ENCODE measurements at places on chromosomes 4 and X.

DNA sequence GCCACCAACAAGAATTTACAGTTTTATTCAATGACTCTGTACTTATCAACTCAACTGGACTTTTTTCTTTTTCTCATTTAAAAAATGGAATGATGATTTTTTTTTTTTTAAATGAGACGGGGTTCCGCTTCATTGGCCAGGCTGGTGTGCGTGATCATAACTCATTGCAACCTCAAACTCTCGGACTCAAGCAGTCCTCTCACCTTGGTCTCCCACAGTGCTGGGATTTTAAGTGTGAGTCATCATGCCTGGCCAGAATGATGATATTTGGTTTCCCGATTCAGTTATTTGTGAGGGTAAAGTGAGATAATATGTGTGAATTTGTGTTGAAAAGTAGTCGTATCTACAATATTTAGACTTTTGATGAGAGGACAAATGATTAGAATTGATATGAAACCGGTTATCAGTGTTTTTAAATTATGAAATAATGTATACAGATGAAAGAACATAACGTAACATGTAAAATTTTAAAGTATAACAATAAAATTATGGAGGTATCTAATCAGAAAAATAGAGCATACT, 66.0 kb upstream of the UNC5C start:
- no peak for DNase-seq

GRCh38 chr4:20301161-20301560, 49.5 kb downstream of the SLIT2 start:
- no peak for DNase-seq

GRCh38 chr4:112668131-112668530, 31.2 kb downstream of the LARP7 start:
- no peak for DNase-seq

DNA sequence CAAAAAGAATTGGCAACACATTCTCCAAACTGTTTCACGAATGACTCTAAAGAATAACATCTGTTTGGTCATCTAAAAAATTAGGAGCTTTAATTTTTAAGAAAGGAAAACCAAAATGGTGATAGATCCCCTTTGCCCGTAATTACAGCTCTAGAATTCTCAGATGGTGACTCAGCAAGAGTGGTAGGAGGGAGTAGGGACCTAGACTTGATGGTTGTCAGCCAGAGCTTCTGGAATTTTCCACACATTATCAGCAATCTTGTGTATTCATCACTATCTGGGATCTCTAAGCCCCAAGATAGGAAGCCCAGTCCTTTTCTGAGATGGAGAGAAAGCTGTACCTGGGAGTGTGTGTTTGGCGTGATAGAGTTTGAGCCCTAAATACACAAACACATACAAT, 103.9 kb upstream of the RAB40AL start:
- DNase-seq, result no peak

GRCh38 chrX:11209798-11210414, 83.3 kb upstream of the AMELX start:
- DNase-seq, result no peak

- DNase-seq, result no peak
Measured at GRCh38 chr4:38119668-38120385, 159.6 kb downstream of the PTTG2 start.

GRCh38 chr4:2662598-2662997, 93.5 kb downstream of the TNIP2 start:
- peak; percentile 35 for DNase-seq

GRCh38 chrX:40406330-40406859, 174.4 kb upstream of the ATP6AP2 start:
- DNase-seq, result peak; percentile 10

GRCh38 chr4:96342790-96343455, 503.0 kb downstream of the PDHA2 start:
- DNase-seq, result no peak

DNA sequence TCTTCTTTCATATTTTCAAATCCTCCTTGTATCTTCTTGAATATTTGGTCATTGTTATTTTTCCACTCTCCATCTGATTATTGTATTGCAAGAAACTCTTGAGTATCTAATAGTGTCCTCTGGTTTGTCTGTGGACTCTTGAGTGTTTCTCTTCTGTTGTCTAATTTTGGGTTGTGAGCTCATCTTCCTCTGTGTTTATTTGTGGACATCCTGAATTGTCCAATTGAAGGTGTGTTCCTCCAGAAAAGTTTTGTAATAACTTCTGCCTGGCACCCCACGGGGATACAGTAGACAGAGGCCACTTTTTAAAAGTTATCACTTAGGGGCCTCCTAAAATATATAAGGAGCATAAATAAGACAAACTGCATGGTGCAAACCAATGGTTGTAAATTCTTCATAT, 3.1 kb upstream of the CC2D2A start:
- no peak for DNase-seq

DNA sequence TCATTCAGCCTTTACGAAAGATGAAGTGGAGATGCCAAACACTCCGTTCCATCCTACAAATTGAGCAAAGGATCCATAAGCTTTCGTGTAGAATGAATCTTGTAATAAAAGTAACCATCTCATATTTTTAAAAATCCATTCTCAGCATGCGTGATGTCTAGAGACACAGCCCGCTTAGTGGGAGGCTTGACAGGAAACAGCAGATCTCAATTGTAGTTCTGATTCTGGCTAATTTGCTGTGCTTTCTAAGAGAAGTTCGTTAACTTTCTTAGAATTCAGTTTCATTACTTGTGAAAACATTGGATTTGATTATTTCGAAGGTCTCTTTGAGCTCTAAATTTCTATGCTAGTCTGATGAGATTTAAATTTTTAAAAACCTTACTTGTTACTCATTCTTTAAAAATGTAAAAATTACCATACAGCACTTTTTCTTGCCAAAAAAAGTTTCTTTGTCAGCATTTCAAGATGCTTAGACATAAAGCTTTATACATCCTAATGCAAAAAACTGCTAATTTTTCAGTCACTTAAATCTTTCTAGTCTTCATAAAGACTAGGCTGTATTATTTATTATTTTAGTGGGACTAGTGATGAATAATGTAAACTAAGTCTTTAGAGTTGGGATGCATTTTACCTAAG, 66.9 kb upstream of the NEIL3 start:
- DNase-seq, result no peak

GRCh38 chrX:8741981-8742380, 10.0 kb upstream of the ANOS1 start:
- DNase-seq, result no peak

- no peak for DNase-seq
Measured at GRCh38 chrX:15204130-15204751, 65.6 kb downstream of the ASB9 start.

- DNase-seq, result no peak
Measured at GRCh38 chrX:1516596-1517104, 20.3 kb downstream of the P2RY8 start.

GRCh38 chr4:189834616-189835015, 106.1 kb upstream of the FRG1 start:
- no peak for DNase-seq

GRCh38 chrX:40550066-40550465, 30.7 kb upstream of the ATP6AP2 start:
- DNase-seq, result peak; percentile 84

DNA sequence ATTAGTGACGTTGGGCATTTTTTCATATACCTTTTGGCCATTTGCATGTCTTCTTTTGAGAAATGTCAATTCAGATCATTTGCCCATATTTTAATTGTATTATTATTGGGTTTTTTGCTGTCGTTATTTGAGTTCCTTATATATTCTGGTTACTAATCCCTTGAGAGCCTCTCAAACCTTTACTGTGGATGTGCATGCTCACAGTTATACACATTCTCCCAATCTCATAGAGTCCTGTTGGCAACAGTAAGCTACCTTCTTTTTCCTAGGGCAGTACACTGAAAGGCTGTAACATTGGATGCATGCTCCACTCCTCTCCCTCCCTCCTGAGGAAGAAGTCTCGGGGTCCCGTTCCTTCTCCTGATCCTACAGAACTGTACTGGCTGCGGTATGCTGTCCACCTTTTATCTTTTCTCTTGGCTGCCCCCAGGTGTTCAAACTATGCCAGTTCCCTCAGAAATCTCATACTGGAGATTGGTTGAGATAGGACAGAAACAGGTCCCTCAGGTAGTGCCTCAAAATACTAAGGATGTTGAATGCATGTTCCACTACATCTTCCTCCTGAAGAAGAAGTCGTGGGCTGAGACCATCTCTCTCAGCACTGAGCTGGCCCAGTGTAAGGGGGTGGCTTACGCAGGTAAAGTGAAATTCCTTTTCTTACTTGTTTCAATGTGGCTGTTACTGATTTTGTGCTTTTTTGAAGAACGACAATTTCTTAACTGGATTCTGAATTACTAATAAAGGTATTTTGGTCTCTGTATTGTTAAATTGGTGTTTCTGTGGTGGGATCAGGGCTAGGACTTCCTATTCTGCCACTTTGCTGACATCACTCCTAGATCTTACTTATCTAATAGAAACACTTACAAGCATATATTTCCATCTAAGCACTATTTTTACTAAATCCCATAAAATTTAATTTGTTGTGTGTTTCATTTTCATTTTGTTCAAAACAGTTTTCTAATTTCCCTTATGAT, 145.4 kb upstream of the HUWE1 start:
- peak; percentile 66 for DNase-seq

- no peak for DNase-seq
Measured at GRCh38 chrX:17009856-17010625, 63.6 kb downstream of the REPS2 start.

DNA sequence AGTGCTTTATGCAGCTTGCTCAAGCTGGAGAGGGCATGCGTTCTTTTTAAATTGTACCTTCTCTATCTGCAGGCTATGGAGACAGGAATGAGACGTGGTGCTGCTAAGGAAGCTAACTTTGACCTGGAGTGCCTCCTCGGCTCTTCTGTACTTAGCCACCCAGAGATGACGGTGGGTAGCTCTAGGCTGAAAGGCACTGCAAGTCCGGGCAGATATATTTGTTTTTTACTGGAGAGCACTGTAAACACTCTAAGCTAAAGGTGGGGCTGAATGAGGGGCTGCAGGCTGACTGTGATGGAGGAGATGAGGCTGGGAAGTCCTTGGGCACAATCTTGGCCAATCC, 12.1 kb downstream of the ELF4 start:
- DNase-seq, result no peak

- peak; percentile 87 for DNase-seq
Measured at GRCh38 chrX:17046478-17047097, 100.1 kb downstream of the REPS2 start.

- no peak for DNase-seq
Measured at GRCh38 chr4:20252656-20253282, 1.1 kb downstream of the SLIT2 start.
